Glutamatergic neuron (in vitro differentiated cells): ENCODE measurements at places on chromosomes 3 and 15.

DNA sequence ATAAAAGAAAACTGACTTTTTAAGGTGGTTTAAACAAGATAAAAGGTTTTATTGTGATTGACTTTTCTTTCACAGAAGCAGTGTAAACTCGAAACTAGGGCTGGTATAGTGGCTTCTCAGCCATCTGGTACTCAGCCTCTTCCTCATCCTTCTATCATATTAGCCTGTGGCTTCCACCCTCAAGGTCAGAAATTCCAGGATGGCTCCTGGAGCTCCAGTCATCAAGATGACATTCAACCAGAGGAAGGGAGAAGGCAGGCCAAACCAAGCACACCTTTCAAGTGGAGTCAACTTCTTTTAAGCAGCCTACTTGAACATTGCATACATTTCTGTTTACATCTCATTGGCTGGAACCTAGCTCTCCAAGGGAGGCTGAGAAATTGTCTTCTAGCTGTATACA lies 1.3 kb upstream of the MESD start:
- DNase-seq, result no peak

- no peak for DNase-seq
These were observed 45.9 kb downstream of the IL5RA start for GRCh38 chr3:3064297-3064696.

DNA sequence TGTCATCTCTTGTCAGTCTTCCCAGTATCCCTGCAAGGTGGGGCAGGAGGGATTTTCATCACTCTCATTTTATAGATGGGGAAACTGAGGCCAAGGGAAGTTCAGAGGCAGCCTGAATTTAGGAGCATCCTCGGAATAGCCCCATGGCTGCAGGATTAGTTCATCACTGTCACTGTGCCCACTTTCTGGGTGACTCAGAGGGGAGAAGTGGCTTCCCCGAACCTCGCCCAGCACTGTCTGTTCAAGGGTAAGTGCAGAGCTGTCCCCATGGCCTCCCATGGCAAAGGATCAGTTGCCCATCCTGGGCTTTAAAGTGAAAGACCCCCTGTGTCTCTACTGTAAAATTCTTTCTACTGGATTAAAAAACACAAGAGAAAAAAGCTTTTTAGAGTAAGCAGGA lies 60.0 kb upstream of the SEC13 start:
- DNase-seq, result no peak

DNA sequence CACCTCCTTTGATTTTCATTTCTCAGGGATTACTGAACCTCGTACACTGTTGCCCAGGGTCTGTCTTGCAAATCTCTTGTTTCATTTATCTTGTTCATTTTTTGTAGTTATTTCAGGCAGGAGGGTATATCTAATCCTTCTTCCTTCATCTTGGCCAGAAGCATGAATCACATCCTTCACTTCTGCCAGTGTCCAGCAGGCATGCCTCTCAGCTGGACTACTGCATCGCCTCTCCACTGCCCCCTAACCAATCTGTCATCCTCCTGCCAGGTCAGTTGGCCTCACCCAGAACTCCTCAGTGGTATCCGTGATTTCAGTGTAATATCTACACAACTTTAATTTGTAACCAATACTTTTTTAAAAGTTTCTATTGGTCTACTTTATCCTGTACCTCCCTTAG lies 297.9 kb downstream of the GABRG3 start:
- DNase-seq, result no peak

- no peak for DNase-seq
These were observed 32.8 kb upstream of the ZNF385D start for GRCh38 chr3:21783839-21784238.

DNA sequence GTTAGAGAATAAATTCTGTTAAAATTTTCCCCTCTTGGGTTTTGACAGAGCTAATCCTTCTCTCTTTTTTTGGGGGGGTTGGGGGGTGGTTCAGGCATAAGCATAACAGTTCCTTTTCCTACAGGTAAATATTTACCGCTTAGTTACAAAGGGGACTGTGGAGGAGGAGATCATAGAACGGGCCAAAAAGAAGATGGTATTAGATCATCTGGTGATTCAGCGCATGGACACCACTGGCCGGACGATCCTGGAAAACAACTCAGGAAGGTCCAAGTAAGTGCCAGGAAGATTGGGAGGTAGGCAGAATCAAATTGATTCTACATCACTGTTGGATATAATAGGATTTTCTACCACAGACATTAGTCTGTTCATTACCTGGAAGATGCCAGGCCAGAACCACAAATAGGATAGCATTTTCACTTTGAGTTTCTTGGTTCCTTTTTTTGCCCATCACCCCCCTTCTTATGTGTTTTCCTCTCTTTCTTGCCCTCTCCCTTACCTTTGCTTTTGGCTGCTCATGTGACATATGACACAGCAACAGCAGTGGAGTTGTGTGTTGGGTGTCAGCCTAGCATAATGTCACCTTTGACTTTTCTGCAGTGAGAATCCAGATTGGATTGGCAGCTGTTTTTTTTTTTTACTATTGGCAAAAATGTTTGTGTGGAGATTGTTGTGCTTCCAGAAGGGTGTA lies 79.0 kb downstream of the CHD2 start:
- no peak for DNase-seq

GRCh38 chr3:58082047-58082446 lies 73.8 kb downstream of the FLNB start:
- DNase-seq, result peak; percentile 24

GRCh38 chr15:63640146-63640545 lies 43.0 kb downstream of the FBXL22 start:
- DNase-seq, result no peak

- peak; percentile 28 for DNase-seq
These were observed 109.9 kb upstream of the RAP2B start for GRCh38 chr3:153052096-153052460.

- DNase-seq, result no peak
These were observed 528.2 kb downstream of the ZIC1 start for GRCh38 chr3:147937341-147937740.

- DNase-seq, result no peak
These were observed 238.6 kb upstream of the TMC3 start for GRCh38 chr15:81612631-81613030.

- DNase-seq, result no peak
These were observed 18.0 kb upstream of the RAD18 start for GRCh38 chr3:8981296-8981695.

DNA sequence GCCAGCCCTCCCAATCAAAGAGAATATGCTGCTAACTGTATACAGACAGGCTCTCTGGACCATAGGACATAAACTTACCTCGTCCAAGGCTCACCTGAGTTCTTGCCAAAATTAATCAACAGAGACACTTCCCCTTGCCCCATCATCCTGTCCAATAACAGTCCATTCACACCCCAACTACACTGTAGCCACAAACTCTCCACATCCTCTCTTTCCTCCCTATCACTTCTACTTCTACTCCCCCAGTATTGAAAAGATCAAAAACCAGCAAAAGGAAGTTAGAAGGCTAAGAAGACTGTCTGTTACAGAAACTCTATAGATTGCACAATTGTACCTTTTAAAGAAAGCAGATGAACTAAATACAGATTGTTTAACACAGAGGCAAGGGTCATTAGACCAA lies 133.5 kb upstream of the STT3B start:
- DNase-seq, result no peak

DNA sequence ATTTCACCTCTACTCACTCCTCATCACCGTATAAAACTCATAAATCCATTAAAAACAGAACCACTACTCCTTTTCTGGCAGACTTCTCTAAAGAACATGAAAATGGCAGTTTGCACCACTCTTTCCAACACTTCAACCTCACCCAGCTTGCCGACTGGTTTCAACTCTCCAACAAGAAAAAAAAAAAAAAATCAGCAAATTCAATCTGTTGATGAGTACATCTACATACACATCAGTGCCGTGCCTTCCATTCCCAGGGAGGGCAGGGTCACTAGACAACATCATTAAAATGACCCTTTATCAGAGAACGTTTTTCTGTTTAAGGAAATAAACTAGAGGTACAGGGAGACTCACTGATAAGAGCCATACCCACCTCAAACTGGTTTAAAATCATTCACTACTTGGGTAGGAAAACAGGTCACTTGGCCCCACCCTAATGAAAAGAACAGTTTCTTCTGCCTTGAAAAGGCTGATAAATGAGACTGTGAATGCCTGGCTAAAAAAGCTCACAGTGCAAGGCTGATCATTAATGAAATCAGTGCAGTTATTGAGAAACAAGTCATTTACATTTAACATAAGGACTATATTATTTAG lies 6.0 kb downstream of the ANXA2 start:
- no peak for DNase-seq

GRCh38 chr15:76829939-76830338 lies 75.2 kb downstream of the SCAPER start:
- DNase-seq, result no peak

GRCh38 chr15:77506311-77507142 lies 85.8 kb downstream of the HMG20A start:
- DNase-seq, result no peak

DNA sequence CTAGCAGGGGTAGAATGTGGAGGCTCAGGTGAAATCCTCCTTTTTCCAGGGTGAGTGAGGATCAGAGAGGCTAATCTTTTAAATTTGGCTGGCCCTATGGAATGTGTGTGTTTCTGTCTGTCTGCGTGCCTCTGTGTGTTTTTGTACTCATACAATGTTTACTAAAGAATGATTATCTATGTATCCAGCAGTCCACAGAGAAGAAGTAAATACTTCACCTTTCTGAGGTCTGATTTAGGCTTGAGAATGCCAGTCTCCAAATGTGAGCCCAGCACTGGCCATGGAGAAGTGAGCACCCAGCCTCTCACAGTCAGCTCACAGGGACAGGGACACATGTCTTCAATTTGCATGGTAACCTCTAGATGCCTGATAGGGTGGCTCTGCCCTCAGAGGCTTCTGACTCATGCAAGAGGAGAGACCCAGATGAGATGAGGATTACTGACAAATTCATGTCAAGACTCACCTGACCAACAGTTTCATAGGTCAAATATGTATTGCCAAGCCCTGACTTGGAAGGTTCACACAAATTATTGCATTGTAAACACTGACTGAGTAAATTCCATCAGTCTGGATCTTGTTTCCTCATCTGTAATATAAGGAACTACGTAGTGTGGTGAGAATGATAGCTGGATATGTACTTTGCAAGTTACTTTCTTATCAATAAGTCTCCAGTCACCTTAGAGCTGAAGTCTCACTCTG lies 31.0 kb downstream of the ENTPD3 start:
- DNase-seq, result no peak

- no peak for DNase-seq
These were observed 111.9 kb downstream of the ATG7 start for GRCh38 chr3:11384074-11384473.

DNA sequence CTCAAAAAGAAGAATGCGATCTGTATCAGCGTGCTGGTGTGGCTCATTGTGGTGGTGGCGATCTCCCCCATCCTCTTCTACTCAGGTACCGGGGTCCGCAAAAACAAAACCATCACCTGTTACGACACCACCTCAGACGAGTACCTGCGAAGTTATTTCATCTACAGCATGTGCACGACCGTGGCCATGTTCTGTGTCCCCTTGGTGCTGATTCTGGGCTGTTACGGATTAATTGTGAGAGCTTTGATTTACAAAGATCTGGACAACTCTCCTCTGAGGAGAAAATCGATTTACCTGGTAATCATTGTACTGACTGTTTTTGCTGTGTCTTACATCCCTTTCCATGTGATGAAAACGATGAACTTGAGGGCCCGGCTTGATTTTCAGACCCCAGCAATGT lies 1.3 kb downstream of the P2RY1 start:
- no peak for DNase-seq

- DNase-seq, result no peak
These were observed 7.9 kb downstream of the TNFSF10 start for GRCh38 chr3:172515130-172515918.

DNA sequence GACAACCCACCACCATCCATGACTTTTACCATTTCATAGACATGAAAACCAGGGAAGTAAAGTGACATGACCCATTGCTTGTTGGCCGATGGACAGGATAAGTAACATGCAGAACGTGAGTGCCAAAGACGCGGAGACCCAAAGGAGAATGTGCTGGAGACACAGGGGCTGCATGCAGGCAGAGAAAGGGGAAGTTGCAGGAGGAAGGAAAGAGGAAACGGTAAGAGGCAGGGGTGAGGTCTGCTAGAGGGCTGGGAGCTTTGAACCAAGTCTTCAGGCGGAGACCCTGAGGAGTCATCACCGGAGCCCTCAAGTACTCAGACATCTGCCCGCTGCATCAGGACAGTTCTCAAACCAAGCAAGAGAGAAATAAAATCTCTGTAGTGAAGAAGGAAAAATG lies 34.9 kb downstream of the MAGEF1 start:
- no peak for DNase-seq

DNA sequence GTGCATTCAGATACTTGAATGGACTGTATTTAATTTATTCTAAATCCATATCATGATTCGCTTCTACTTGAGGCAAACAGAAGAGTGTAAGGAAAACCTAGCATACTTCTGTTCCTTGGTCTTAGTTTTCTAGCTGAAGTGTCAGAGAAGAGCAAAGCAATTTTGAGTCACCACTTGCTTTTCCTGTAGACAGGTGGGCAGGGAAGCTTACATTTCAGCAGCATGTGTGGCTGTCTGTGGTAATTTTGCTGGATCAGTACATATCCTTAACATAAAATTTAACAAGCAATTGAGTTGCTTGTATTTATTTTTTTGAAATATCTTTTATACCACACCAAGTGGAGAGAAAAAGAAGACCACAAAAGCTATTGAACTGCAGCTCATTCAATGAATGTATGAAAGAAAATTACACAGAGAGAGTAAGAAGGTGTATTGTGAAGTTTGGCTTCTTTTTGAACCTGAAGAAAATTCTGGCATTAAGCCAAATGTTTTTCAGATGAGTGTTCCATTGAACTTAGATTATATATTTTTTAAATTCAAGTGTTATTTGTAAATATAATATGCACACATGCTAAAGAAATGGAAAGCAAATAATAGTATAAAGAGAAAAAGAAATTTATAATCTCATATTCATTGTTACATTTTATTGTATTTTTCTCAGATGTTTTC lies 747.6 kb downstream of the NAALADL2 start:
- no peak for DNase-seq

- DNase-seq, result no peak
These were observed 8.2 kb downstream of the ARPIN start for GRCh38 chr15:89904519-89904918.
